ENCODE measurements at places on chromosomes 12 and 14.

GRCh38 chr14:97301931-97302559 is 504.9 kb downstream of the VRK1 start:
- DNase-seq, result no peak

GRCh38 chr12:78726854-78727253 is 137.7 kb upstream of the SYT1 start:
- DNase-seq, result no peak

- no peak for DNase-seq
Measured at GRCh38 chr12:87585882-87586557, 443.2 kb downstream of the C12orf50 start.

- DNase-seq, result no peak
Measured at GRCh38 chr14:94081386-94081820, 293 bp downstream of the IFI27L1 start.

- no peak for DNase-seq
Measured at GRCh38 chr14:89576960-89577359, 159.9 kb upstream of the FOXN3 start.

DNA sequence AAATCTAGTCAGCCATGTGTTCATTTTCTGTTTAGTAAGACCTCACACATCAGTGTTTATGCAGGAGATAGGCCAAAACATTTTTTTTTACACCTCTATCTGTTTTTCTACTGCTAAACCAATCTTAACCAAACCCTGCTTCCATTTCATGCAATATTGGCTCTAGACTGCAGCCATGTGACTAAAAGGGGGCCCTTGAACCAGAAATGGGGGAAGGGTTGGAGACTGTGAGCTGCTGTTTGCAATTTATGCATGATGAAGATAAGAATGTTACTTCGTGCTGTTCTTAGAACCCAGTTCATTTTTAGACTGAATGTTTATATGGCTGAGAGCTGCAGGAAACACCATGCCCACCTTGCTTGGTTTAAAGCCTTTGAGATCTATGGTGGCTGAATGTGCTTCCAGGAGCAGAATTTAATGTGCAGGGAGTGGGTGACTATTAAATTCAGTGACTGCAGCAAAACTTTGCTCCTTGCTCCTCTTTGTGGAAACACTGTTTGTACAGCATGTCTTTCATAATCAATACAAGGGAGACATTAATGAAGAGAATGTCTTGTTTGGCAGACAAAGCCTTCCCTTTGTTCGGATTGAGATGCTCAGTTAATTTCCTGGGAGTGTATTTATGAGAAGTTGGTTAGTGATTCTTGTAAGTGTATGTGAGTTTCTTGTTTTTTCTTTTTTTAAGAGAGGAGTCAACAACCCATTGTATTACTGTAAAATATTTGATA is 53.6 kb downstream of the CHST11 start:
- DNase-seq, result no peak

DNA sequence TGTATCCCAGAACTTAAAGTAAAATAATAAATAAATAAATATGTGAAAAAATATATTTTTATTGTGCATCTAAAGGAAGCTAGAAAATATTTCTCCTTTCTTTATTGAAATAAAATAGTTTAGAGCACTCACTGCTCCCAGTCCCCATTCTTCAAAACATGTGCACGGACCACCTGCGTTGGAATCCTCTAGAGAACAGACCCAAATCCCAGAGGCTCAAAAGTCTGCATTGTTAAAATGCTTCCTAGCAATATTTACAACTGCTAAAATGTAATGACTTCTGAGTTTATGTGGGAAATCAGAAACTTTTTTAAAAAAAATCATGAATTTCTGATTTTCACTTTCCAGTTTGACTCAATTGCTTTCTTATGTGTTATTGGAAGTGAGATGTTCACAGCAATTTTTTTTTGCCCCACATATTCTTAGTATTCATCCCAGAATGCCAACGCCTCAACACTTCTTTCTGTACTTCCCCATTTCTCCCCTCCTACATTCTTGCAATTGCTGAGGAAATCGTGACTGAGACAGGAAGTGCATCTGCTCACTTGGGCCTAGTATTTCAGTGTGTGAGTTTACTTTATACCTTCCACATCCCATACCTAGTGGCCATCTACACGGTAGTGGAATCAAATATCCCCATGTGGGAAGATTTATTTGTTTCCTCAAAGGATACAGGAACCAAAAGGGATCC is 116.0 kb upstream of the FLRT2 start:
- no peak for DNase-seq

DNA sequence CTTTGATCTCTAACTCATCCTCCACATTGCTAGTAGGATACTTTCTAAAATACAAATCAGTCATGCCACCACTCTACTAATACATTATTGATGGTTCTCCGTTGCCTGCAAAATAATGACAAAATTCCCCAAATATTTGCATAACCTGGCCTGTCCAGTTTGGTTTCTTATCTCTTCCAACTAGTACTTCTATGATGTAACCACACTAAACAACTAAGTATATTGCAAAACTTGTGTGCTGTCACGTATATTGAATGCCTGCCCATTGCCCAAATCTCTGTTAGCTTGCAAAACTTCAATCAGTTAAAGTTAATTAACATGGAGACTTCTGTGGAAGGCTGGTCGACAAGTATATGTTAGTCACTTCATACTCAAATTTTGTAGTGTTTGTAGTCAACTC is 6.5 kb downstream of the OR6C74 start:
- no peak for DNase-seq

GRCh38 chr12:94532490-94533422 is 73.1 kb upstream of the CEP83 start:
- DNase-seq, result no peak

DNA sequence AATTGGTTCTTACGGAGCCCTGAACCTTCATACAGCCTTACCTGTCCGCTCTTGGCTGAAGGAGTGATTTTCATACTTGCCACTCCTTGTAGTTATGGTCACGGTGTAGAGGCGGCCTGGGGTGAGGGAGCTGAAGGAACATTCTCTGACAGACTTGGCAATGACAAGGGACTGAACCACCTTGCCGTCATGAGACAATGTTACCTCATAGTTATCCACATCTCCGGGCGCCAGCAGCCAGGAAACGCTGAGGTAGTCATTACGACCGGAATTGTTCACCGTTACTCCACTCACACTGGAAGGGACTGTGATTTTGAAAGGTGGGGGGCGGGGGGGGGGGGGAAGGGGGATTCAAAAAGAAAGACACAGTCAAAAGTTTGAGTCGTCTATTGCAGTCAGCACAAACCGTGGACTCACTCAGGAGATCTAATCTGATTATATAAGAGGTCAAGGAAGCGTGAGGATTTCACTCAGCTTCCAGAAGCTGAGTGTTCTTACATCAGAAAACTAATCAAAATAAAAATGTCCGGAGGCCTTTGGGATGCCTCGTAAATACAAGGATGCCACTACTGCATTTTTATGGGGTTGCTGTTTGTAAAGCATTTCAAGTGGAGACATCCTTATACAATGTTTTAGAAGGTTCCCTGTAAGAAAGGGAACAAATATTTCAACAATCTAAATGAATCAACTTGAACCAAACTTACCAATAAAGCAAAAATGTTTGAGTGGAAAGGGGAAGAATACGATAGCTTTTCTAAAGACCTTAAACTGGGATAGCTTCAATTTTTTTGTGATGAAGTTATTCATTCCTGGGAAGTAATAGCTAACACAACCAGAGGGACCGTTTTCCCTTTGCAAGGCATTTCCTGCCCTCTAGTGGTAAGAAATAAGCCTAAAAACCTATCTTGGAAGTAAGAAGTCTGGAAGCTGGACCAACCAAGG is 60.6 kb downstream of the PTPRB start:
- peak; percentile 74 for DNase-seq

DNA sequence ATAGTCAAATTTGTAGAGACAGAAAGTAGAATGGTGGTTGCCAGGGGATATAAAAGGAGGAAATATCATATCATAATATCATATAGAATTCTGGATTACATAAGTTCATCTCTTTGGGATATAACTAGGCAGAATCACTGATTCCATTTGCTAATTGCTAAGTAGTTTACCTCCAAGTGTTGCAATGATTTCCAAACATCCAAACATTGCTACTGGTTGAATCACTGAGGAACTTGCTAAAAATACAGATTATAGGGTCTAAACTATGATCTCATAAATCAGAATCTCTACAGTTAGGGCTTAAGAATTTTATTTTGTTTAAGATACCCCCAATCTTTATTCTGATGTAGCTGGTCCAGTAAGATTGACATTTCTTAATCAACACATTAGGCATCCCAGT is 16.1 kb upstream of the TAS2R42 start:
- no peak for DNase-seq

DNA sequence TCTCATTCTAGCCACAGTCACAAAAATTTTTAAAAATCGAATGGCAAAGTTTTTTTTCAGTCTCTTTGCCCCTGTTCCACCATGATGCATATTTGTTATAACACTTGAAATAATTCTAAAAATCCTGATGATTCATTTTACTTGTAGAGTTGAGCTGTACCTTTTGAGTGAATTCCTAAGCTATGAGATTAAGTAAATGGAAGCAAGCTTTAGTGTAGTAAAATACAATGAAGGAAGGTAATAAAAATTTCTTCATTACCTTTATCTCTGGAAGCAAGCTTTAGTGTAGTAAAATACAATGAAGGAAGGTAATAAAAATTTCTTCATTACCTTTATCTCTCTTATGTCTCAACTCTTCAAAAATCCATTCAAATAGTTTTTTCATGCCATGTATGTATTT is 46.1 kb downstream of the TMTC3 start:
- no peak for DNase-seq

GRCh38 chr12:104459368-104459909 is 2.7 kb downstream of the CHST11 start:
- no peak for DNase-seq

- no peak for DNase-seq
Measured at GRCh38 chr12:108097160-108097911, 31.8 kb upstream of the WSCD2 start.

DNA sequence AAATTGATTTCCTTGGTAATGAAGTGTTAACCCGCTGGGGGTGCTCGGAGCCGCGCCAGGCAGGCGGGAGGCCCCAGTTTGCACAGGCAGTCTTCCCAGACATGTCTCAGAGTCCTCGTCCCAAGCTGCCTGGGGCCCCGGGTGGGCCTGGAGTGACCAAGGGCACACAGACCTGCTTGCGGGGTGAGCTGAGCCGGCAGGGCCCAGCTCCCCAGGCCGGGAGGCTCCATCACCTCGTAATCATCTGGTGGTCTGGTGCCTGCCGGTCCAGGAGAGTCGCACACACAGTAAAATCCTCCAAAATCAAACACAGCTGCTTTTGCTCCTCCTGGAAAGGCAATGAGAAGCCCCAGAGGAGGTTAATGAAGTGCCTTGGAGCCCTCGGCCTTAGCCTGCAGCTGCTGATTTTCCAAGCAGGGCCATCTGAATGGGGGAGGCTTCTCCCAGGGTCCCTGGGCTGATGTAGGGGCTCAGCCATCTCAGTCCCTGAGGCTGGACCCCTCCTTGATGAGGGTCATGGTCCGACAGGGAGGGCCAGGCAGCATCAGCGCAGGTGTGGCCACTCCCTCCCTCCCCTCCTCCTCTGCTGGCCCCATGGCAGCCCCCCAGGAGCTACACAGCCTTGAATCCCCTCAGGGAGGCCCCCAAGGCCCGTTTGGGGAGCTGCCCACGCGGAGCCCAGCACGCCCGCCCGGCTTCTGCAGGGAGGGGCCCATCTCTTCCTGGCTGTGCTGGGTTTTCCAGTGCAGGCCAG is 39.4 kb upstream of the FBRSL1 start:
- DNase-seq, result no peak

DNA sequence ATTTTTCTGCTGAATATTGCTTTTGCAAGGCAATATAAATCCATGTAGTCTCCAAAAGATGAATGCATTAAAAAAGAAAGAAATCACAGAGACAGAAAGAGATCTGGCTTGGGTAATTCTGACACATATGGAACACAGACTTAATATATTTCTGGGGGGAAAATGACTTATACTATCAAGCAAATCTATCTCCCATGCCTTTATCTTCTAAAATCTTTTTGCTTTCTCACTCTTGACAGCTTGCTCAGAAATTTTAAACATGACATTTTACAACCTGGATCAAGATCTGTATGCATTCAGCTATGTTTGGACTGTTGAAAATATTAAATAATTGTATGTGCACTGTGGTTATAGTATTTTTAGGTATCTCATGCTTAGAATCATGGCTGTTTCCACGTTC is 73.0 kb downstream of the KITLG start:
- DNase-seq, result no peak

- DNase-seq, result peak; percentile 51
Measured at GRCh38 chr14:88468406-88468805, 82.9 kb downstream of the SPATA7 start.

DNA sequence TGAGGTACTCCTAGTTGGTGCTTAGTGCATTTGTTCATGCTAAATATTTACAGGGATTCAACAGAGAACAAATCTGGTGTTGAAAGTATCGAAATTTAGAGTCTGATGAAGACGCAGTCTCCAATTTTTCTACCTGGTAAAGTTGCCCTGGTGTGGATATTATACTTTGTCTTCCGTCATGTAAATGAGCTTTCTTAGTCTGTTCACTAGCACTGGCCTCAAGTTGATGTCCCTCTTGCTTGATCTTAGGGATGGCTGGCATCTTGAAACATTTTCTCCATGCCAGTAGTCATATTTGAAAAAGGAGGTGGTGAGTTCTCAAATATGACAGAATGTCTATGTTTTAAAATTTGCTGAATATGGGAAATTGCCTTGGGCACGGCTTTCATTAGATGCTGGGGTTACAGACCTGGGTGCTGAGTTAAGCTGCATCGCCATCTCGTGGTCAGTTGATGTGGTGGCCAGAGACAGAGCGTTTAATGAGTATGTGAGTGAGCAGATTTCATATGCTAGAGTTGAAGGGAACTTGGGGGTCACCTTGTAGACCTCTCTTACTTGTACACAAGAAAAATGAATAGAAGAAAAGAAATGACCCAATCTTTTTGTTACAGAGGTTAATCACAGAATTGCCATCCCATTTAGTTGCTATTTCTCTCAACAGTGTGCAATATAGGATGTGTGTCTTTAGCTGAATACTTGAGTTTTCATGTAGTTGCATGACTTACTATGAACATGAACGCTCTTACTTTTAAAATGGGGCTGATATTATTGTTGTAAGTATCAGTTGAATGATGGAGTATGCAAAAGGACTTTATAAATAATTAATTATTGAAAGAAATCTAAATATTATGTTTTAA is 172.8 kb upstream of the DCN start:
- DNase-seq, result peak; percentile 46

DNA sequence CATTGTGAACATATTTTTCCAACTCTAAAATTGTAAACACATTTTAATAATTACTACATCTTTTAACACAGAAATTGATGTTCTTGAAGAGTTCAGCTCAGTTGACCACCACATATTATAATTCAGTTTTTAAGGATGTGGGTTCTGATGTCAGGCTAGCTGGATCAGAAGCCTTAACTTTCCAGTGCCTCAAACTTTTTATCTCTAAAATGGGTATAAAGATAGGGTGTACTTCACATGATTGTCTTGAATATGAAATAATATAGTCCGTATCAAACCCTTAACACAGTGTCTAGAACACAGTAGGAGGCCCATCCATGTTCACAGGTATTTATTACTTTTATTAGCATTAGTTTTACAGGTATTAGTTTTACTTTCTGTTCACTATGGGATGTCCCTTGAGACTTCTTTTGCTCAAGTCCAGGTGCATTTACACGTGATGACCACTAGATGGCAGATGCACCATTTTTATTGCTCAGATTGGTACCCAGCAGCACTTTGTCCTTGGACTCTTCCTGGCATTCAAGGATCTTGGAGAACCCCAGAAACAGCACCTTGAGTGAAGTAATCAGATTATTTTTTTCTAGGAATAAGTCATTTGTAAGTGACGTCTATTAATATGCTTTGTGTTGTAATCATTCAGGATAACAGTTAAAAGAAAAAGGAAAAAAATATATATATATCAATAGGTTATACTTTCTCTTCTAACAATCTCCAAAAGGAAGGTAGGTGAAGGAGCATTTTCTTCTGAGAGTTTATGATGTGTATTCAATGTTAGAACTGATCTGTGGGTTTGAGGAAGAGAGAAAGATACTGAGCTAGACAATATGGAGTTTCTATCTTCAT is 580.2 kb downstream of the ETNK1 start:
- DNase-seq, result peak; percentile 4

All from amniotic stem cell (primary cell).